ENCODE measurements at places on chromosomes 2 and 18.

GRCh38 chr2:215028231-215028630 lies 110.2 kb downstream of the ABCA12 start:
- DNase-seq: no peak

DNA sequence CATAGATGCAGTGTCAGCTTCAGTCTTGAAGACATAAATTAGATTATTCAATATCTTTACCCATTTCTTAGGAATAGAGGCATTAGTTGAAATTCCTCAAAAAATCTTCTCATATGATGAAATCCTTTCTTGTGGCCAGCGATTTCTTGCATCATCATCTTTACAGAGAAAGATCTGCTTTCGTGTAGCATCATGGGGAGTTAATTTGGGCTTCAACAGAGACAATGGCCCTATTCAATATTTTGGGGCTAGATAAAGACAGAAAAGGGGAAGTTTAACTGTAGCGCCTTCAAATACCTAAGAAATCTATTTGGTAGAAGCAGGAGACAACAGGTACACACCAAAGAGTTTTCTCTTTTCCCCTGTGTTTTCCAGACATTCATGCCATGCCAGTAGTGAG lies 73.8 kb downstream of the TGFA start:
- DNase-seq: peak; percentile 38

- no peak for DNase-seq
Measured at GRCh38 chr18:61995618-61996017, 102.8 kb upstream of the RNF152 start.

DNA sequence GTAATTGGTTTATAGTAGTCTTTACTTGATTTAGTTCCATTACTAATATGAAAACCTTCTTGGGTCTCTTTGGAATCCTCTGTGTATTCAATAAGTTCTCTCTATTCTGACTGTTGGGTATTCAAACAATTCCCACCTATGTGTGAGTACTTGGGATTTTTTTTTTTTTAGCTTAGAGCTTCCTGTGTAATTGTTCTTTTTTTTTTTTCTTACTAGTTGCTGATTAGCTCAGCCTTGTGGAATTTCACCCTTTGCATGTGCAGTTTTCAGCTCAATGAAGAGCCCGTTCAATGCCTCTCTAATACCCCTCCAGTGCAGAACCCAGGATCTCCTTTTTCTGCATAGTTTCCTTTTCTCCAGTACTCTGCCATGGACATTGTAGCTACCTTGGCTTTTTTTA lies 339.1 kb upstream of the GALNT5 start:
- no peak for DNase-seq

DNA sequence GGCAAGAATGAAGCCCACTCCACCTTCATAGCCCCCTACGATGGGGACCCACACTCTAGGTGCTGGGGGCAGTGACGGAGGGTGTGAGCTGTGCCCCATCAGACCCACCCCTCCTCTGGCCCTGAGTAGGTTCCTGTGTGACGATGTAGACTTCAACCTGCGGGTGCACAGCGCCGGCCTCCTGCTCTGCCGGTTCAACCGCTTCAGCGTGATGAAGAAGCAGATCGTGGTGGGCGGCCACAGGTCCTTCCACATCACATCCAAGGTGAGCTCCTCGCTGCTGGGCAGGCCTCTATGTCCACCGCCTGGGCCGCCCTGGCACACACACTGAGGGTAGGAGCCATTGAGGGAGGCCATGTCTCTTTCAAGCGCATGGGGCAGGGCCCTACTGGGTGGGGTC lies 34.9 kb downstream of the NTSR2 start:
- no peak for DNase-seq

- DNase-seq: no peak
Measured at GRCh38 chr2:128835342-128835855, 516.7 kb upstream of the HS6ST1 start.

DNA sequence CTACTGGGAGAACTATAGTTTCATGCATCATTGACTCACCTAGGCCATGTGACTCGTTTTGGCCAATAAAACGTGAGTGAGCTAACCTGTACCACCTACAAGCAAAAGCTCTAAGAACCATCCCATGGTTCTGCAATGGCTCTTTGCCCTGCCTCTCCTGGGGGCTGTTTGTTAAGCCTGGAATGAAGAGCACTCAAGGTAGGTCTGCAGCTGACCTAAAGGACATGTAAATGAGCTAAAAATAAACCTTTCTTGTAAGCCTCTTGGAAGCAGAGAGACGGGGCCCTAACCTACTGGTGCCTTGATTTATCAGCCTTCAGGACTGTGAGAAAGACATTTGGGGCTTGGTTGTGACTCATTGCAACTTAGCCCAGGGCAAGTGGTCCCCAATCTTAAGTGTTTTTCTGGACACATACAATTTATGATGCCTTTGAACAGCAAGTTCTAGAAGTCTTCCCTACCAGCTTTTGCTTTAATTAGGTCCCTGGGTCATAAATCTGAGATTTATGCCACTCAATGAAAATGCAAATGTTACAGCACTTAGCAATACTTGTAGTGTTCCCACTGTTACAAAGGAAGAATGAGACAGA lies 107.4 kb downstream of the OSBPL6 start:
- DNase-seq: no peak

GRCh38 chr2:46818141-46818621 lies 97.4 kb downstream of the MCFD2 start:
- no peak for DNase-seq

- no peak for DNase-seq
Measured at GRCh38 chr2:154832711-154833110, 134.2 kb downstream of the KCNJ3 start.

- no peak for DNase-seq
Measured at GRCh38 chr2:61423714-61424113, 47.2 kb downstream of the USP34 start.

DNA sequence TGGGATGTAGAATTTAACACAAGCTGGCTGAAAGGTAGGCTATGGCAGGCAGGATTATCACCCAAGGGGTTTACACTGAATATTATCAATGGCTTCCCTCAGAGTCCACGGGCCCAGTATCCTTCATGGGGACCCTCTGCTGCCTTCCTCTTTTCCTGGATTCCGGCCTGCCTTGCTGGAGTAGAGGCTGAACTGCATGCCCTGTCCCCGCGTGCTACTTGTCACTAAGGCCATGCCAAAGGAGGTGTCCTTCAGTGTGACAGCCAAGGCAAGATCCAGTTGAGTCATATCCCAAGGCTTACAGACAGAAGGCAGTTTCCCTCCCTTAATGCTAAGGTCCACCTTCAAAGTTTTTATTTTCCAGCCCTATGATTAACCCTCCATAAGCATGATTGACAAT lies 156.3 kb downstream of the CYP26B1 start:
- no peak for DNase-seq
